ENCODE measurements at places on chromosomes 2 and 18.

DNA sequence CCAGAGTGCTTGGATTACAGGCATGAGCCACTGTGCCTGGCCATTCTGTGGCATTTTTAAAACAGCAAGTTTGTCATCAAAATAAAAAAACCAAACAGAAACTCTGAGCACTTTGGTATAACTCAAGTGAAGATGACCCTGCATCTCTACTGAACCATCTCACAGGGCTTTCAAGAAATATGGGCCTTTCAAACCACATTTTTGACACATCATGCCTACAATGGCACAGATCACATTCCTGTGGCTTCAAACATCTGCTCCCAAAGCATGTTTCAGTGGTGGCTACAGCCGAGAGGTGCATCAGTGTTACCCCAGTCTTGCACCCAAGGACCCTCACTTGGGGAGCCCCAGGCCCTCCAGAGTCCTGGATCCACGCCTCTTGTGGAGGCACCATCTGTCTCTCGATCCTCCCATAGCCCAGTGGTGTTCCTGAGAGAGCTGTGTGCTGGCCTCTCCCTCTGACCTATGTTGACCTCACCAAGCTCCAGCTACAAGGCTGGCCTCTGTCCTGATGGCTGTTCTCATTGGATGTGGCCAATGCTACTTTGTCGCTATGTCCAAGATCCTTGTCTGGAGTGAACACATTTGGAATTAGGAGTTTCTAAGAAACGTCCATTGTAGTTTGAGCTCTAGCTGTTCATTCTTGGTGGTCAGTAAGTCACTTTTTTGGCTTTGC is 55.2 kb upstream of the RALBP1 start:
- DNase-seq = no peak

GRCh38 chr2:46323730-46324129 is 26.5 kb downstream of the EPAS1 start:
- no peak for DNase-seq

DNA sequence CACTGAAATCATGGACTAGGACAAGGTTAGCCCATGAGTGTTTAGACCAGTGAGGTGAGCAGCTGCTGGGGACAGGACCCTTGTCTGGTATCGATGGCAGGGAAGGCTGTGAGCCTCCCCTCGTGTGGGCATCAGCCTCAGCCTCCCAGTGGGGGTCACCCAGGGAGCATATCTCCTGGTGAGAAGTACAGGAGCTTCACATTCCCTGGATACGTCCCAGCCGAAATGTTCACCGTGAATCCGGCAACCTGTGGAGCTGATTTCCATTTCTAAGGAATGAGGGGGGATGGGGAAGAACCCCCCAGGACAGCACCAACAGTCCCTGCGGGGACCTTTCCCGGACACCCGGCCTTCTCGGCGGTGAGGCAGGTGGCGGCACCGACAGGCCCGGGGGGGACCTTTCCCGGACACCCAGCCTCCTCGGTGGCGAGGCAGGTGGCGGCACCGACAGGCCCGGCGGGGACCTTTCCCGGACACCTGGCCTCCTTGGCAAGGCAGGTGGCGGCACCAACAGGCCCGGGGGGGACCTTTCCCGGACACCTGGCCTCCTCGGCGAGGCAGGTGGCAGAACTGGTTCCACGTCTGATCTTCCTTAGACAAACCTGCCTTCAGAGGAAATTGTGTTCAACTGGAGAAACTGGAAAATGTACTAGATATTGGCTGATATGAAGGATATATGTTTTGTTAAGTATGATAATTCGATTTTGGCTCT is 21.2 kb downstream of the RTP5 start:
- no peak for DNase-seq

DNA sequence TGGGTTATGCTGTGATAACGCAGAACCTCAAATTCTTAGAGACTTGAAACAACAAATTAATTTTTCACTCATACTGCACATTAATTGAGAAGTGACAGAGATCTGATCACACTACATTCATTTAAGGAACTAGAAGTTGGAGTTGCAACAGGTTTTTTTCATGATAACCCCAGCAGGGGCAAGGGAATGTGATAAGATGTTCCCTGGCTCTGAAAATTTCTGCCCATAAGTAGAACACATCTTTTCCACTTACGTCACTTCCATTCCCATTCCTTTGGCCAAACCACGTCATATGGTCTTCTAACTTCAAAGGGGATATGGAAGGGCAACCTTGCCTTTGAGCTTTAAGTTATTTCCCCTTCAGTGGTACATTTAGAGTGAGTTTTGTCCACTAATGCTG is 29.7 kb upstream of the PSME4 start:
- no peak for DNase-seq

DNA sequence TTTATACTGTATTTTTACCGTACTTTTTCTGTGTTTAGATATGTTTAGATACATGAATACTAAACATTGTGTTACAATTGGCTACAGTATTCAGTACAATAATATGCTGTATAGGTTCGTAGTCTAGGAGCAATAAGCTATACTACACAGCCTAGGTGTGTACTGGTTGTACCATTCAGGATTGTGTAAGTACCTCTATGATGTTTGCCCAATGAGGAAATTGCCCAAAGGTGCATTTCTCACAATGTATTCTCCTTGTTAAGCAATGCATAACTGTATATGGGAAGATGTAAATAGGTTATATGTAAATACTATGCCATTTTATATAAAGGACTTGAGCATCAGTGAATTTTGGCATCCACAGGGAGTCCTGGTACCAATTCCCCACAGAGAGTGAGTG is 10.7 kb downstream of the EIF2AK2 start:
- no peak for DNase-seq

GRCh38 chr2:92326-92725 is 46.0 kb upstream of the FAM110C start:
- DNase-seq = no peak

GRCh38 chr2:237572742-237573101 is 6.3 kb downstream of the PRLH start:
- no peak for DNase-seq

GRCh38 chr2:69594341-69594740 is 49.2 kb downstream of the AAK1 start:
- no peak for DNase-seq

DNA sequence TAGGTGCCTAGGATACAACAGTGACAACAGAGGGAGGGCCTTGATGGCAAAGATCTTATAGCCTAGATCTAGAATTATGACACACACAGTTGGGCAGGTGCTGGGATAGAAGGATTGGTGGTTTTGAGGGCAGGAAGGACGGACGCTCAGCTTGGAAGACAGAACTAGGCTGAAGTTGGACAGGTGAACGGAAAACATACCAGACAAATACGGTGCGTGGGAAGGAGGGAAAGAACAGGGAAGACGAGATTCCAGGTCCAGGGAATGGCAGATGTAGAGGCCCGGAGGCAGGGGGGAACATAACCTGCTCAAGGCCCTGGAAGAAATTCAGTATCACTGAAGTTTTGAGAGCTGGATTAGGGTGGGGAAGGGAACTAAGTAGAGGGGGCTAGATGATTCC is 40.8 kb downstream of the CRACDL start:
- no peak for DNase-seq

DNA sequence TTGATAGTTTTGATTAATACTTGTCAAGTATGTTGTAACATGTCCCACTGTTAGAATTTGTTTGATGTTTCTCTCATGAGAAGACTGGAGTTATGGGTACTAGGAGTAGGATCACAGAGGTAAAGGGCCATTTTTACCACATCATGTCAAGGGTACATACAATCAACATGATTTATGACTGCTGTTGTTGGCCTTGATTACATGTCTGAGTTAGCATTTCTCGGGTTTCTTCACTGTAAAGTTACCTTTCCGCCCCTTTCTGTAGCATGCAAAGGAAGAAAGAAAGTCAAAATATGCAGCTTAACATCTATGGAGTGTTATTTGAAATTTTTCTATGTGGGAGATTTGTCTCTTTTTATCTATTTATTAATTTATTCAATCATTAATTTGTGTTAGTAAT is 1456.4 kb downstream of the SUCLG1 start:
- DNase-seq = no peak

DNA sequence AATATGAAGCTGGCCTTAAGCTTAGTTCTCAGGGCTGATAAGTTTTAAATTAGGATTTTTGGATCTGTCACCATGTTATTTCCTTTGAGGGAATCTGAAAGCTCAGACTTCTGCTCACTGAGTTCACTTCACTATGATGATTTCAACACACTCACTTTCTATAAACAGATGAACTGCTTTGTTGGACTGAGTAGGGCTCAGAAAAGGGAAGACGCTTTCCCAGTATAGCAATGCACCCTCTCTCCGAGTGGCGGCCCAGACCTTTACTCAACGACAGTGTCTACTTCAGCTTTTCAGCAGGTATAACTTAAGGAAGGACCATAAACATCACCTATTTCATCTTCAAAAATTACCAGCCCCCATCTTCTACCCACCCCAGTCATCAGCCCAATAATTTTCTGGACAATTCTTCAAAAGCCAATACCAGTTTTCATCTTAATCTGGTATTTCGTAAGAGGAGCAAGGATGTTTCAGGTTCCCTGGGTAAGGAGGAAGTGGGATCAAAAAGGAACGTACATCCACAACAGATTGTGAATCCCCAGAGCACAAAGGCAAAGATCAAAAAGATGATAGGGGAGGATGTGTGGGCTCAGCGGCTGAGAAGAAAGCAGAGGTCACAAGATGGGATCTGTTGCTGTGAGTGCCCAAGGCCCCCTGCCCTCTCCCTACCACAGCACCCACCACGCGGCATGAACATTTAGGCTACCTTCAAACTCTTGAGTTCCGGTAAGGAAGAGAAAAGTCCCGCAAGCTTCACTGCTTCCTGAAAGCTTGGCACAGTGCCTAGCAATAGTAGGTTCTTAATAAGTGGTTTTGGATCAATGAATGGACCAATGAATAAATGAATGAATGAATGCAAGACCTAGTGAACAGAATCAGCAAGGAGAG is 41.9 kb downstream of the LPIN2 start:
- DNase-seq = no peak

DNA sequence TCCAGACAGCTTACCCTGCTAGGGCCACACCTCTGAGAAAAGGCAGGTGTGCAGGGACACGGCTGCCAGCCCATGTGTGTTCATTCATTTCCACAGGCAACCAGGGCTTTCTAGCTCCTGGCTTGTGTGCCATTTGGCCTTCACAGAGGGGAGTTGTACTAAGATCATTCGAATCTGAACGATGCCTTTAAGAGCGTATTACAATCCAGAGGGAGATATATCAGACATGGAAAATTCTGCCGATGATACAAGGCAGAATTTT is 64.2 kb upstream of the OTOF start:
- DNase-seq = no peak

GRCh38 chr2:233117811-233118647 is 57.9 kb downstream of the INPP5D start:
- no peak for DNase-seq

- DNase-seq = no peak
Observed at GRCh38 chr2:32591669-32592463, 36.0 kb upstream of the TTC27 start.

DNA sequence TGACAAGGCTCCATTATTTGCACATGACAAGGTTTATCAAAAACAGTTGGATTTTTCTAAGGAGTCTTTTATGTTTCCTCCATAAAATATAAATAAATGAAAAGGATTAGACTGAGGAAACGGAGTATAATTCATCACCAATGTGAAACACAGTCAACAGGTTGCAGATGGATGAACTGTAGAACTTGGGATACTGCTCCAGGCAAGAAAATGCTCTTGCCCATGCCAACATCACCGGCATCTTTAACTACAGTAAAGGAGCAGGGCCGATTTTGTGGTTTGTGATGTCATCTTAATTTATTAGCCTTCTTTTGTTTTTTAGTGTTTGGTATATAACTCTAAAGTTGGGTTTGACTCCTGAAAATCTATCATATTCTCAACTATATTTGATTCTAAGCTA is 577.3 kb downstream of the EPHA4 start:
- DNase-seq = no peak

DNA sequence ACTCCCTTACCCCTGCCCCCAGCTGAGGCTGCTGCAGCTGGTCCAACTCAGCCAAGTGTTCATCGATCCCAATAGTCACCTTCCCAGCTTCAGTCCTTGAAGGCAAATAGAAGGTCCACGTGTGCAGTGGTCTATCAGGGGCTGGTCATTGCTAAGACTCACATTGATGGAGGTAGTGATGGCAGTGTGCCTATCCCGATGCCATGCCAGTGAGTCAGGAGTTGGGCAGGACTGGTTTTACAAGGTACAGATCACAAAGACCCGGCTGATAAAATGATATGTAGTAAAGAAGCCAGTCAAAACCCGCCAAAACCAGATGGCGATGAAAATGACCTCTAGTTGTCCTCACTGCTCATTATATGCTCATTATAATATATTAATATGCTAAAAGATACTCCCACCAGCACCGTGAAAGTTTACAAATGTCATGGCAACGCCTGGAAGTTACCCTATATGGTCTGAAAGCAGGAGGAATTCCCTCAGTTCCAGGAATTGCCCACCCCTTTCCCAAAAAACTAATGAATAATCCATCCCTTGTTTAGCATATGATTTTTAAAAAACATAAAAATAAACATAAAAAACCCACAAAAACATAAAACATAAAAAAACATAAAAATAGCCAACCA is 2.9 kb upstream of the C2orf80 start:
- DNase-seq = no peak

GRCh38 chr18:39761273-39761672 is 2193.8 kb upstream of the PIK3C3 start:
- DNase-seq = no peak
